CD4-positive, alpha-beta T cell treated with Interleukin-1 beta for 1 hour (primary cell): ENCODE measurements at places on chromosomes 16 and 17.

GRCh38 chr17:75325348-75325747 is 36.1 kb upstream of the SLC25A19 start:
- no peak for DNase-seq

GRCh38 chr16:87149051-87149450 is 168.1 kb downstream of the C16orf95 start:
- no peak for DNase-seq

DNA sequence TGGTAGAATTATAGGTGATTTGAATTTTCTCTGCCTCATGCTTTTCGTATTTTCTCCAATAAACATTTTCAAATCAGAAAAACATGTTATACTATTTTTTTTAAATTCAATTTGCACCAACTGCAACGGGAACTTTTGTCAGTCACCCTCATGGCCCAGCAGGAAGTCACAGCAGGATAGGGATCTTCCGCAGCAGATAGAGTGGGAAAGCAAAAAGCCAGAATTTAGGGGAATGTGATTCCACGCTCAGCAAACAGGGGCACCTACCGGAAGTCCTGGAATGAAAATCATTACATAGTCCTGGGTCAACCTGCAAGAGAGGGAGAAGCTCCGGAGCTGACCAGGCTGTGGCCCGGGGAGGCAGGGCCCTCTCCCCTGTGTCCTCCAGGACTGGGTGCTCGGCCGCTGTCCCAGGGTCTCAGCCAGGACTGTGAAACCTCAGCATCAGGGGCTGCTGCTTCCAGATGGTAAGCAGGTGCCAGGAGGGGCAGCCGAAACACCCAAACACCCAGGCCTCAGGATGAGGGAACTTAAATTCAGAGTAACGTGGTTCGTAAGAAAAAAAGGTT is 3.9 kb downstream of the SLC47A2 start:
- DNase-seq: no peak

- DNase-seq: no peak
Observed at GRCh38 chr17:1648173-1648962, 1.3 kb downstream of the RILP start.

DNA sequence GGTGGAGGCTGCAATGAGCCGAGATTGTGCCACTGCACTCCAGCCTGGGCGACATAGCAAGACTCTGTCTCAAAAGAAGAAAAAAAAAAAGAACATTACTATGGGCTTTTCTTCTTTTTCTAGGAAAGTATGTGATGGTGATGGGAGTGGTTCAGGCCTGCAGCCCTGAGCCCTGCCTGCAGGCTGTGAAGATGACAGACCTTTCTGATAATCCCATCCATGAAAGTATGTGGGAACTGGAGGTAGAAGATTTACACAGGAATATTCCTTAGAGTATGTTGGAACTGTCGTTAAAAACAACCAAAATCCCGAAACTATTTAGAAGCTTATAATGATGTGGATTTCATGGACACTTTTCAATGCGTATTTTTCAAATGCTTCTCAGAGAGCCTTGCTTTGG is 5.3 kb downstream of the RMI2 start:
- DNase-seq: no peak

DNA sequence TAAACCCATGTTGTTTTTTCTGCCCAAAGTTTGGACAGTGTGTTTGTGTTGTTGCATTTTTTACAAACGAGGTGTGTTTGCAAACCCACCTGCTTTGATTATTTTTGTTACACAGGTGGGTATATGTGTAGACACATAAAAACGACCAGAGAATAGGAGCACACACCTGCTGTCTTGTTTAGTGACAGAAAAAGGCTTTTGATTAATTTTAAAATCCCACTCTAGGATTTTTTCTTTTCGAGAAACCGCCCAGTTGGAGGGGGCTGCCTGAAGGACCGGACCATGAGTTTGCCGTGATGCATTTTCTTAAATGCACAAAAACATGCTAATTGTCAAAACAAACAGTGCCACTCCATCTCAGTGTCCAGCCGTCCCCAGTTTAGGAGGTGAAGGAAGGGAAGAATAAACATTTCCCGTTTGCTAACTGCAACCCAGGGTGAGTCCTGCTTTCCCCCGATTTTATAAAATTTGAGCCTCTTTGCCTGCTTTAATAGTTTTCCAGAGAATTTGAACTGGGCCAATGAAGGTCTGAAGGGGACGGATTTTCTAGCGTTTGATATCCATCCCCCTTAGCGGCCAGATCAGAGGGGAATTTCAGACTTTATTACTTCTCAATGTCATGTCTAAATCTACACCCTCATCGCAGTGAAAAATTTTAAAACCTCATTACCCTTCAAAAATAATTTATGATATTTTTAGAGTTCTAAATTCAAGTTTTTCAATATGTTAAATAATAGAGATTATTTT is 3.2 kb downstream of the FOXC2 start:
- no peak for DNase-seq

- DNase-seq: no peak
Observed at GRCh38 chr17:75008373-75008772, 4.1 kb upstream of the MRPL58 start.

GRCh38 chr17:58285422-58285810 is 4.7 kb upstream of the MPO start:
- no peak for DNase-seq

GRCh38 chr16:53297477-53297876 is 136.8 kb upstream of the RBL2 start:
- no peak for DNase-seq

DNA sequence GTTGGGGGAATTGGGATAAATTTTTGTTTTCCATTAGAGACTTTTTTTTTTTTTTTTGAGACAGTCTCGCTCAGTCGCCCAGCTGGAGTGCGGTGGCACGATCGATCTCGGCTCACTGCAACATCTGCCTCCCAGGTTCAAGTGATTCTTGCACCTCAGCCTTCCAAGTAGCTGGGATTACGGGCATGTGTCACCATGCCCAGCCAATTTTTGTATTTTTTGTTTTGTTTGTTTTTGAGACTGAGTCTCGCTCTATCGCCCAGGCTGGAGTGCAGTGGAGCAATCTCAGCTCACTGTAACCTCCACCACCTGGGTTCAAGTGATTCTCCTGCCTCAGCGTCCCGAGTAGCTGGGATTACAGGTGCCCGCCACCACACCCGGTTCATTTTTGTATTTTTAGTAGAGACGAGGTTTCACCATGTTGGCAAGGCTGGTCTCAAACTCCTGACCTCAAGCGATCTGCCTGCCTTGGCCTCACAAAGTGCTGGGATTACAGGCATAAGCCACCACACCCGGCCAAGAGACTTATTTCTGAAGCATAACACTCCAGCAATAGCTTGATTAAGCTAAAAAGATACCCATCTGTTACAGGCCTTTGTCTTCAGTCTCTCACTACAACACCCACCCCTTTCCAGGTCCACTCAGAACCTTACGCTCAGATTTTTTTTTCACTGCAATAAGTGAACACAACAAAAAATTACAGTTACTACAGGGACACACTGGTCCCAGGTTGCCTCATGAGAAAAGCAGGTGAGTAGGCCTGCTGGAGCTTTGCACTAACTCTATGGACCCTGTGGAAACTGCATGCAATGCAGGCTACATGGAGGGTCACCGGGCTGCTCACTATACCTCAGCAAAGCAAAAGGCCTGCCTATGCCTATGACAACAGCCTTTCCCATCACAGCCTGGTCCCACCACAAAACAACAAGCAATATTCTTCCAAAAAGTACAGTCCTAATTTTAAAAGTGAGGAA is 34.6 kb downstream of the KANSL1 start:
- DNase-seq: no peak

DNA sequence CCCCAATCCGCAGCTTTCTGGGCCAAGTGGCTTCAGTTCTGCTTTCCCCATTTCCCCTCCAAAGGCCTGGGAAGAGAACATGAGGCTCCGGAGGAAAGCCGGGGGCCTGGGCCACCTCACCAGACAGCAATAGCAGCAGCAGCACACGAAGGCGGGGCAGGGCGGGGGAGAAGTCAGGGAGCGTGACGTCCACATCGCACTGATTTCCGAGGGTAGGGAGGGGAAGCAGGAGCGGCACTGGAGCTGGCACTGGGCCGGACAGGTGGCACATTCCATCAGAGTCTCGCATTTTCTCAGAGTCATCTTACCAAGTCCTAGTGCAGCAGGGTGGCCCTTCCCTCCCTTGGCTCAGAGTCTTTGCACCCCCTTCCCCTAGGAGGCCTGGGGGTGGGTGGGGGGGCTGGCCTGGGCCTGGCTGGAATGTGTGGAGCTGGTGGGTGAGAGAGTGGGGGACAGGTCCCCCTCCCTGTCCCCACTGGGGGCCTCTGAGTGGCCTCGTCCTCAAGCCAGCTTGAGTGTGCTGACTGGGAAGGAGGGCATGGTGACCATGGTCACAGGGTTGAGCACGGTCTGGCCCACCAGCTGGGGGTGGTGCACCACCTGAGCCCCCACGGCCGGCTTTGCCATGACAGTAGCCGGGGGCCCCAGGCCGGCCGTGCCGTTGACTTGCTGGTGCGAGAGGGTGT is 14.3 kb downstream of the MNT start:
- DNase-seq: no peak

GRCh38 chr16:22927306-22927705 is 113.3 kb downstream of the HS3ST2 start:
- no peak for DNase-seq

- DNase-seq: no peak
Observed at GRCh38 chr16:13521356-13521755, 398.6 kb upstream of the ERCC4 start.

GRCh38 chr17:30279156-30279555 is 12.6 kb downstream of the BLMH start:
- no peak for DNase-seq

DNA sequence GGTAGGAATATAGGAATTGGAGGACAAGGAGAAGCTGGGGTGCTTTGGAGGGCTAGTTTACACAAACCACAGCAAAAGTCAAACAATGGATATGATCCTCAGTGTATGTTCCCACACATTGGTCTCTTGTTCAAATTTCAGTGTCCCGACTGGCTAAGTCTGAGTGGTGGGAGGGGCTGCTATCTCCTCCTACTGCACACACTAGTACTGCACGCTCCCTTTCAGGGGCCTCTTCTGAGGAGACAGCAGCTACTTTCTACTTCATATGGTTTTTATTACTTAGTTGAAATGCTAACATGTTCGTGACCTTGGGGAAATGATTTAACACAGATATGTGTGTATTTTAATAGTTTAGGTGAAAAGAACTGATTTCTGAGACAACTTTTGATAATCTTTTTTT is 18.8 kb upstream of the KRT10 start:
- DNase-seq: no peak

DNA sequence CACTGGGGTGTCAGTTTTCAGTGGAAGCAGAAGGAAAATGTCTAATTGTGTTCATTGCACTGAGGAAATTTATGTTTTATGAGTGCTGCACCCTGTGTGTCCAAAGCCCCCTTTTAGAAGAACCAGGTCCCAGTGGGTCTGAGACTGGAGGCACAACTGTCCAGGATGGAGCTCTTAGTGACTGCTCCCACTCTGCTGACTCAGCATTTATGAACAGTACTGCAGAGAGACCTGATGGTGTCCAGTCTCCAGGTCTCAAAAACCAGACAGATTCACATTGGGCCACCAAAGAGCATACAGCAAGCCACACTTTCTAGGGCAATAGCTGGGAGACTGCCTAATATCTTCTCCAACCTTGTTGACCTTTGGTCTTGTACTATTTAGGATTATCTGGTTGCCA is 321.9 kb downstream of the CBLN1 start:
- no peak for DNase-seq

- DNase-seq: peak; percentile 28
Observed at GRCh38 chr16:49857423-49858181, 1.7 kb upstream of the ZNF423 start.

GRCh38 chr16:77645764-77646163 is 76.5 kb upstream of the NUDT7 start:
- no peak for DNase-seq

DNA sequence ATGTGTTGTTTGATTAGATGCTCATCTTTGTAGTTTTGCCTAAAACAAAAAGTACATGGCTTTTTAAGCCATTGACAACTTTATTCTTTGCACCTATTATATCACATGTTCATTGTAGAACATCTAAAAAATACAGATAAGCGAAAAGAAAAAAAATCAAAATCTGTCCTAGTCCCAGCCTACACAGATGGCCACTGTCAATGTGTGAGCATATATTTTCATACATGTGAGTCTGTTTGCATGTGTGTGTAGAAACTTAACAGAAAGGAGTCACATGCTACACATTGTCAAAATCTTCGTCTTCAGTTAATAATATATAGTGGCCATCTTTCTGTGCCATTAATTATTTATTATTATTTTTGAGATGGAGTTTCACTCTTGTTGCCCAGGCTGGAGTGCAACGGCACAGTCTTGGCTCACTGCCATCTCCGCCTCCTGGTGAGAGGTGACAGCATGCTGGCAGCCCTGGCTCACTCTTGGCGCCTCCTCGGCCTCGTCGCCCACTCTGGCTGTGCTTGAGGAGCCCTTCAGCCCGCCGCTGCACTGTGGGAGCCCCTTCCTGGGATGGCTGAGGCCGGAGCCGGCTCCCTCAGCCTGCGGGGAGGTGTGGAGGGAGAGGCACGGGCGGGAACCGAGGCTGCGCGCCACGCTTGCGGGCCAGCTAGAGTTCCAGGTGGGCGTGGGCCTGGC is 68.5 kb upstream of the AMZ2 start:
- DNase-seq: no peak

GRCh38 chr16:50399411-50399810 is 30.6 kb upstream of the BRD7 start:
- no peak for DNase-seq

DNA sequence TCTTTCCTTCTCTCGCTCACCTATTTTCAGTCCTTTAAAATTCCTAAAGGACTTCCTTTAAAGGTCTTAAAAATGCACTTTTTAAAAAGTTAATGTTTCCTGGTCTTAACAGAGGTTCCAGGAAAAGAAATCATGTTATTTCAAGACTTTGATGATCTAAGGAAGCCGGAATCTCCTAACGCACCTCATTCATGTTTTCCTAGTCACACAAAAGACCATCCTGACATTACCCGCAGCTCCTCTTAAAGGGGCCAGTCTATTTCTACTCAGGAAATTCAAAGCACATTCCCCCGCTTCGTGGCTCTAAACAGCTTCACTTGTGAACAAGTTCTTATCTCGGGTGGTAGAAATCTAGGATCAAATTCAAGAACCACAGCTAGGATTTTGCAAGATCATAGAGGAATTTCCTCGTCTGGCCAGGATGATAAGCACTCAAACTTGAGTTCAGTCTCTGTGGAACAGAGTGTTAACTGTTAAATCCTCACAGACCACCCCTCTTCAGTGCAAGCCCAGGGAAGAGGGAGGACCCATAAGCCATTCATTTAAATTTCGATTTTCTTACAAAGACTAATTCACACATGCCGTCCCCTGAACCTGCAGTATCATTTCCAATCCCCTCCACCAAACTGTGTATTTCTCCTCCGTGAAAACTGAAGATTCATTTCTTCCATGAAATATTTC is 137.1 kb upstream of the AXIN2 start:
- DNase-seq: no peak

DNA sequence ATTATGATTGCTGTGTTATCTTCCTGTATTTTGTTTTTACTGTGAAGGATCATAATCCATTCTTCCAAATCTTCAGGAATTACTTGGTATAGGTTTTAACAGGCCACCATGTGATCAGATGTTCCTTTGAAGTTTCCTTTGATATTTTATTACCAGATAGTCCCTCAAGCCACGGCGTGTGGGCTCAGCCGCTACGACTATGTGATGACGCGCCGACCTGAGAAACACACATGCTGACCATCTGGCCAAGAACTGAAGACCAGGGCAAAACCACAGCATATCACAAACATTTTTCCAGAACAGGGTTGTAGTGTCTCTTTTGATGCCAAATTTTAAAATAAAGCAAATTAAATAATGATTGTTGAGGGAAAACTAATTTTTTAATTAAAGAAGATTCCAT is 47.3 kb downstream of the ZCCHC14 start:
- no peak for DNase-seq
